ENCODE measurements at places on chromosomes 6 and 20.

DNA sequence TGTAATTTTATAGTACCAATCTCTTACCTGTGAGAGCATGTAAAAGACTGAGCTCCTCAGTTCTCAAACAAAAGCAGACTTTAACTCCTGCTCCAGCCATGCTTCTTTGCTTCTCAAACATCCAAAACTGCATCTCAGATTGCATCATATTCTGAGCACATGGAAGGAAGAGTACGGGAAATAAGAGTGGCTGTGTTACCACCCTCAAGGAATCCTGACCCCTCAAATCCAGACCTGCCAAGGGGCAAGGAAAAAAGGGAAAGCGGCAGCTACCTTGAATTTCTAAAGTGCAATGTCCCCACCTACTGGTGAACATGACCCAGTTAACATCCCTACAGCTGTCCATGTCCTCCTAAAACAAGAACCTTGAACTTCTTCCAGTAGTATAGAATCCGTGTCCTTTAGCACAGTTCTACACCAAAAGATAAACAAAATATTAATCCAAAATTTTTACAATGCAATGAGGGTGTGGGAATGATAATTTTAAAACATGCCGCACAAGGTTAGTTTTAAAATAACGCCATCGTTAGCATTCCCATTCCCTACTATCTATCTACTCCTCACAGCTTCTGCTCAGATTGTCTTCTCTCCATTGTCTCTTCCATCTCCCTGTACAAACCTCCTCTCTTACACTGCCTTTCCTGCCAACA lies 34.1 kb upstream of the HLA-DQB1 start:
- peak; percentile 61 for DNase-seq

GRCh38 chr20:59598625-59599310 lies 5.6 kb upstream of the PHACTR3 start:
- peak; percentile 75 for DNase-seq

- no peak for DNase-seq
Observed at GRCh38 chr20:37726321-37726720, 32.5 kb downstream of the CTNNBL1 start.

- DNase-seq = no peak
Observed at GRCh38 chr6:71513036-71513435, 224.4 kb downstream of the OGFRL1 start.

GRCh38 chr6:35079311-35080000 lies 61.7 kb downstream of the TCP11 start:
- no peak for DNase-seq

- DNase-seq = no peak
Observed at GRCh38 chr6:6058054-6058444, 51.3 kb upstream of the NRN1 start.

DNA sequence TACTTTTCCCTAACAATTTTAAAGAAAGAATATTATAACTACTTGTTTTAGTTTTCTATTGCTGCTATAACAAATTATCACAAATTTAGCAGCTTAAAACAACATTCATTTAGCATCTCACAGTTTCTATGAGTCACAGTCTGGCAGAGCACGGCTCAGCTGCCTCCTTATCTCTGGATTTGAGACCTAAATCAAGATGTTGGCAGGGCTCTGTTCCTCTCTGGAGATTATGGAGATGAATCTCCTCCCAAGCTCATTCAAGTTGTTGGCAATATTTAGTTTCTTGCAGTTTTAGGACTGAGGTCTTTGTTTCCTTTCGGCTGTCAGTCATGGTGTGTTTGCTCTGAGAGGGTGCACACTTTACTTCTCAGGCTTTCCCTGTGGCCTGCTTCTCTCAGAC lies 1065.8 kb upstream of the EYS start:
- DNase-seq = no peak

- DNase-seq = no peak
Observed at GRCh38 chr6:9420316-9421015, 985.1 kb upstream of the SLC35B3 start.

DNA sequence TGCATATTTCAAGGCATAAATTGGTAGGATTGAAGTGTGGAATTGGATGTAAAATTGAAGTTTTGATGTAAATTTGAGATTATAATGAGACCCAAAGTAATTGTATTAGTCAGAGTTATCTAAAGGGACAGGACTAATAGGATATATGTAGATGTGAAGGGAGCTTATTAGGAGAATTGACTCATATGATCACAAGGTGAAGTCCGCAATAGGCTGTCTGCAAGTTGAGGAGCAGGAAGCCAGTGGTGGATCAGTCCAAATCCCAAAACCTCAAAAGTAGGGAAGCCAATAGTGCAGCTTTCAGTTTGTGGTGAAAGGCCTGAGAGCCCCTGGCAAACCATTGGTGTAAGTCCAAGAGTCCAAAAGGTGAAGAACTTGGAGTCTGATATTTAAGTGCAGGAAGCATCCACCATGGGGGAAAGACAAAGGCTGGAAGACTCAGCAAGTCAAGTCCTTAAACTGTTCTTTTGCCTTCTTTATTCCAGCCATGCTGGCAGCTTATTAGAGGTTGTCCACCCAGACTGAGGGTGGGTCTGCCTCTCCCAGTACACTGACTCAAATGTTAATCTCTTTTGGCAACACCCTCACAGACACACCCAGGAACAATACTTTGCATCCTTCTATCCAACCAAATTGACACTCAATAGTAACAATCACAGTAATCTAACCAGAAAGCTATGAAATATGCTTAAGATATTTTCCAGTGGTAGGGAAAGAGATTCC lies 442.6 kb upstream of the PTCHD4 start:
- DNase-seq = no peak

GRCh38 chr6:118263921-118264486 lies 284.1 kb upstream of the PLN start:
- DNase-seq = peak; percentile 53

GRCh38 chr6:43823879-43824702 lies 54.1 kb downstream of the VEGFA start:
- peak; percentile 65 for DNase-seq

GRCh38 chr6:166980738-166981137 lies 18.5 kb upstream of the CEP43 start:
- no peak for DNase-seq

GRCh38 chr6:29355603-29356002 lies 13.1 kb downstream of the OR5V1 start:
- peak; percentile 4 for DNase-seq

DNA sequence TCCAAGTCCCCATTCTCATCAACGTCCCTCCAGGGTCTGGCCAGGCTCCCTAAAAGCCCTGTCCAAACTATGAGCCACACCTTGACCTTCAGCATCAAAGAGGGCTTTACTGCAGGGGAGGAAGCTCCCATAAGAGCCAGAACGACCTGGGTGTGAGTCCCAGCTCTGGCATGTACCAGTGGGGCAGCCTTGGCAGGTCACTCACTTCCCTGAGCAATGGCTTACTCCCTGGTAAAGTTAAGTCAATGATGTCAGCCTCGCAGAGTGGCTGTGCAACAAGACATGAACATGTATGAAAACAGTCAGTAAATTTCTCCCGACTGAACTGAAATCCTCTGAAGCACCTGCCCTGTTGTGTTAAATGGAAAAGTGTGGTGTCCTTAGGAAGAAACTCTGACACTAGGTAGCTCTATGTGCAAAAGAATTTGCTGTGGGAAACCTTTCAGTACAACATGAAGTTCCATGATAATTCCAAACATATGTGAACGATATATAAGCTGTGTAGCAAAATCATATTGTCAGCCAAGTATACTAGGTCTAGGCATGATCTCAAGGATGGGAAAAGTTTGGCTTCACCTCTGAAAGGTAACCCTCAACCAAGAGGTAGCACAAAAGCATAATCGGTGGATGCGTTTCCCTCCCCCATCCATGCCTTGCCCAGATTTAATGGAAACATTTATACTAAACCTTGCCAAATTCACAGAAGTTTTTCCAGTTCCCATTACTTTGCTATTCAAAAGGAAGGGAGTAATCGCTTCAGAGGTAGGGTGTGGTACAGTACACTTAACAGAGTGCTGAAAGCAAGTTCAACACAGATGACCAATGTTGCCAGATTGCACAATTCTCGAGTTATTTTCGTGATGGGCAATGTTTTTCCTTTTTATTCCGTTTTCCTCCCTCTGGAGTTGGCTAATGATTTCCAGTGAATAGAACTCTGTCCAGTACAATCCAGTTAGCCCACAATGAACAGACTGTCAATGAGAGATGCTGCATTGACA lies 49.0 kb upstream of the RANBP9 start:
- peak; percentile 40 for DNase-seq

DNA sequence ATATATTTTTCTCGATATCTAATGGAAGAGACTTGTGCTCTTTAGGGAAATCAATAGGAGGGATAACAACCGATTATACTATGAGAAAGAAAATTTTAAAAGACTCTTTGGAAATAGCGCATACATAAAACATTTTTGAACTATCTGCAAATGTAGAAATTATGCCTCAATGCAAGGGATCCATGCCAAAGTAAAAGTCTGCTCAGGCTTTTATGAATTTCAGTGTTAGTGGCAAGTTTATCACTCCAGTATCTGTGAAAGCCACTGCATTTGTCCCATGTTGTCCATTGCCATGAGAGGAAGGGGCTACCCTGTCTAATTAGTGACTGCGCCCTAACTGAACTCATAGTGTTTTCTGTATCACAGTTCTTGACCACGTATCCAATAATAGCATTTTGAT lies 81.4 kb downstream of the TSHZ2 start:
- DNase-seq = no peak

DNA sequence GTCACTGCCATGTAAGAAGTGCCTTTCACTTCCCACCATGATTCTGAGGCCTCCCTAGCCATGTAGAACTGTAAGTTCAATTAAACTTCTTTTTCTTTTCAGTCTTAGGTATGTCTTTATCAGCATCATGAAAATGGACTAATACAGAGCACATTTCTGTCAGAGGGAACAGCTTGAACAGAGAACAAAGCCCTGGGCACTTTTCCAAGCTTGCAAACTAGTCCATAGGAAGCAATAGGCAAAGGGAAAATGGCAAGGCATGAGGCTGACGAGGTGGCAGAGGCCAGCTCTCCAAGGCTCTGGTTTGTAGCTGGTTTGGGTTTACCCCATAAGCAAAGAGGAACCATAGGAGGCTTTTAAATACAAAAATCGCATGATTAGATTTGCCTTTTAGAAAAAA lies 185.1 kb upstream of the HDDC2 start:
- no peak for DNase-seq

DNA sequence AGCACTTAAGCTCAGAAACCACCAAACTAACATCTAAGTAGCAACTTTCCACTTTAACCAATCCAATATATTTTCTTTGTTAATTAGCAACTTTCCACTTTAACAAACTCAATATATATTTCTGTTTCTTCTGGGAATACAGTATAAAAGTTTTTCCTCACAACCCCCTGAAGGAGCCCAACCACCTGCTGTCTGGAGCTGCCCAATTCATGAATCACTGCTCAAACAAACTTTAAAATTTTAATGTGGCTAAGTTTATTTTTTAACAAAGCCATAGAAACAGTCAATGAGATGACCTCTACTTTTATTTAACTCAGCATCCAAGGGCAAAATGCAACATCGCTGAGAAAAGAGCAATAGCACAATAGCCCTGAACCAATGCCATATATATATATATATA lies 500.1 kb downstream of the EPM2A start:
- no peak for DNase-seq

GRCh38 chr20:46751856-46752255 lies 42.4 kb downstream of the SLC2A10 start:
- no peak for DNase-seq

GRCh38 chr6:164085091-164086075 lies 670.9 kb downstream of the QKI start:
- no peak for DNase-seq

GRCh38 chr6:168280020-168280898 lies 39.3 kb downstream of the DACT2 start:
- DNase-seq = no peak

DNA sequence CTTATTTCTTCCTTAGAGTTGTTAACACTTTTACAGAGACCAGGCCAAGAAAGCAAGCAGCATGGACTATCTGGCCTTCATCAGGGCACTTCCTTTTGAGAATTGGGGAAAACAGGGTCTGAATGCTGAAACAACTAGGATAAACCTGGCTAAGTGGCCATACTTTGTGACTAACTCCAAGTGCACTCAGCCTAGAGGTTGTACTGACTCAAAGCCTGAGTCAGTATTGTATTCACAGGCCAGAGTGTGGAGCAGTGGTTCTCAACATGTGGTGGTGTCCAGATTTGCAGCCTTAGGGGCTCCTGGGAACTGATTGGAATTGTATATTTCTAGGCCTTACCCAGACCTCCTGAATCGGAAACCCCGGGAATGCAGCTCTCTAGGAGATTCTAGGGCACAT lies 20.1 kb downstream of the SEC23B start:
- no peak for DNase-seq

DNA sequence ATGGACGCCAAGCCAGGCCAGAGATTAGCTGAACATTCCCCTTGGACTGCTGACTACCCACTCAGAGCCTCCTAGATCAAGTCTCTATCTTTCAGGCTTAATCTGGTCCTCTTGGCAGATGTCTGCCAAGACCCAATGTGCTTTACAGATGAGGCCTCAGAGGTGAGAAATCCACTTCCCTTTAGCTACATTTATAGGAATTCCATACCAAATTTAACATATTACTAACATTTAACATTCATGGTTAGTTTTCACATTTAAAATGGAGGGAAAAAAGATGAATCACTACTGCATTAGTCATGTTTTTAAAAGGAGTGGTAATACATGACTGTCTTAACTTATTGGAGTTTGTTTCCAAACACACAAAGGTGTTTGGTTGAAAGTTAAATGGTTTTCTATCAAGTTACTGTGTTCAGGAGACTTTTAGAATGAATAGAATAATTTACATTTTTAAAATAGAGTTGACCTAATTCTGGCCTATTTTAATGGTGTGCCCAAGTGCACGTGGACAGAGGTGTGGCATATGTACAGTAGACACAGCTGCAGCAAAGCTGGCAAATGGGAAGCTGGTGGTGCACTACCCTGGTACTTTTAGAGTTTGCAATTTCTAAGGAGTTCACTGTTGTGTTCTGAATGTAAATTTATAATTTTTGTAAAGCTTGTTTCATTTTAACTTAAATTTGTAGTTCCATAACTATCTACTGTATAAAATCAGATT lies 41.9 kb upstream of the CALHM6 start:
- no peak for DNase-seq

DNA sequence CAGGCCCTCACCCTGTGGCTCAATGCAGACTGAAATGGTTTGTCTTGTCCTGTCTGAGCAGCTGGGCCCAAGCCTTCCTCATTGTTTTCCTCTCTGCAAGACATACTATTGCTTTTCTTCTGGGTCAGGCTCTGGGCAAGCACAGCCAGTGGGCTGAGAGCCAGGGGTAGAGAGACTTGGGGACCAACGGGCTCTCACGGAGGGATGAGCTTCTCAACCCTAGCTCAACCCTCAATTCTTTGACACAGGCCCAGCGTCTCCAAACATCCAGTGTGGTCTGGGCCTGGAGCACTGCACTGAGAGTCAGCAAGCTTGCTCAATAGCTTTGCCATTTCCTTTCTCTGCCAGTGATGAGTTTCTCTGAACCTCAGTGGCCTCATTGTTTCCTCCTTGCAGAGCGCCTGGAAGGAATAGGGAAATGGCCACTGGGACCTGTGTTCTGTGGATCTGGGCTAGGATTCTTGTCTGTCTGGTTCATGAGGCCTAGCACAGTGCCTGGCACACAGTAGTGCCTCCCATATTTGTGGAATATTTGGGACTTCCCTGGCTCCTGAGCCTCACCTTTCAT lies 9.3 kb downstream of the ANGPT4 start:
- no peak for DNase-seq

Measured in NB4 (cell line).